ENCODE measurements at places on chromosomes 16 and 17.

DNA sequence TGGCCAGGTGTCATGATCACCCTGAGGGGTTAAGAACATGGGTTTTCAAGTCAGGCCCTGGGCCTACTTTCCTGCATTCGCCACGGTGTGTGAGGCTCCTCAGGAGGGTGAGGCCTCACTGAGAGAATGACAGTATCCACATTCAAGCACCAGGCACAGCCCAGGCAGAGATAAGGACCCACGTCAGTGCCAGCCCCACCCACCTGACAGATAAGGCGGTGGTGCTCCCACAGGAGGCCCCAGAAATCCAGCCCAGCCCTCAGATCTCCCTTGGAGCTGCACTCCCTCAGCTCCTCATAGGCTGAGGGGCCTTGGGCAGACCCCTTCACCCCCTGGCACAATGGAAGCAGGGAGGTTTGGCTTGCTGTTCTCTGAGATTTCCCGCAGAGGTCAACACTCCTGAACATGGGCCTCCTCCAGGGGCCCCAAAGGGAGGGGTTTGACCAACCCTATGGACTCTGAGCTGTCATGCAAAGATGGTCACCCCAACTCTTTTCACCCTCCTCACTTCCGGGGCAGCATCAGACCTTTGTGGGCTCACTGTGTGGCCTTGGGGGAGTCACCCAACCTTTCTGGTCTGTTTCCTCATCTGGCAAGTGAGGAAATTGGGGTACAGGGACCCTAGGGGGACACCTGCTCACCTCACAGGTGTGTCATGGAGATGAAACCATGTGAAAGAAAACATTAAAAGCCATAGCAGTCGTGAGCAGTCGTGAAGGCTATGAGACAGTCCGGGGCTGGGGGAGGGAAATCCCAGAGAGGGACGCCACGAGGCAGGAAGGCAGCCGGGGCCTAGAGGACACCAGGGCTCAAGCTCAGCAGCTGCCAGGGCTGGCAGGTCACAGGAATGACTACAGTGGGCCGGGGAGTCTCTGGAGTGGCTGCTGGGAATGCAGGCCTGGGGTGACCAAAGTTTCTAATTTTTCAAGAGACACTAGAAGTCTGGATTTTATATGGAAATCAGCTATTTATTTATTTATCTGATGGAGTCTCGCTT lies 15.4 kb downstream of the PLLP start:
- DNase-seq, result peak; percentile 60

GRCh38 chr16:81896902-81897301 lies 114.4 kb downstream of the SDR42E1 start:
- no peak for DNase-seq

- no peak for DNase-seq
These were observed 13.0 kb downstream of the MYBBP1A start for GRCh38 chr17:4542003-4542725.

DNA sequence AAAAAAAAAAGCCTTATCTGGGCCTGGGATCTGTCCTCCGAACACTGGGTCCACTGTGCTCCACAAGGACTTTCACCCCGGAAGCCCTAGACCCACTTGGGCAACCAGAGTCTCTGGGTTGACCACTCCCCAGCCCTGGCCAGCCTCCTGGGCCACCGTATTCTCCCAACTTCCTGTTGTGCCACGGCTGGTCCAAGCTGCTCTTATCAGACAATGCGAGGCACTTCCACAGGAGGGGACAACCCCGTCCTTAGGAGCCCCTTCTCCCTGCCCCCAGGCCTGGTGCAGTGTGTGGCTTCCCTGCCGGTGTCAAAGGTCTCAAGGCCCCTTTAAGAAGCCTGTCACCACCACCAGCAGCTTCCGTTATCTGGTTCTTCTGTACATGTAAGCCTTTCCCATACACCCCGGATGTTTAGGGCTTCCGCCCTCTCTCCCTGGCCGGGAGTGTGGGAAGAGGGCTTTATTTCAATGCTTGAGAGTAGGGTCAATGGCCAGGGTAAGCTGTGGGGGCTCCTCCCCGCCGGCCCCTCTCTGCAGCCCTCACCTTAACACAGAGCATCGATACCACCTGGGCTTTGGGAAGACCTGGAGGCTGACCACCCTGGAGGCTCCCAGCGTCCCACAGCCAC lies 313.0 kb downstream of the SEC14L1 start:
- no peak for DNase-seq

DNA sequence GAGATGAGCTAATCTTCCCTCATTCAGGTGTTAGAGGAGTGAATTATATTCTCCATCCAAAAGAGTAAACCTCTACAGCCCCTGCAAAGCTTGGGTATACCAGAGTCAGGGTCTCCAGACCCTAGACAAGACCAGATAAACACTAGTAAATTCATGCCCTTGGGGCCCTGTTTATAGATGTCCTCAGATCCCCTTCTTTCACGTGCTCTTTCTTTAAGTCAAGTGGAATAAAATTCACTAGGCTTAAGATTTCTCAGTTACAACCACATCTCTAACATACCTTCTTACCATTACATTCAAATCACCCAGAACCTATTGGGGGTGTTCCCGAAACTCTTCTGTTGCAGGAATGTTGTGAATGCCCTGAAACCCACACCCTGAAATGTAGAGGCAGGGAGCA lies 2.2 kb upstream of the C17orf58 start:
- no peak for DNase-seq

- DNase-seq, result peak; percentile 96
These were observed 100.9 kb downstream of the PARN start for GRCh38 chr16:14529010-14529669.

GRCh38 chr17:42287305-42287976 lies 857 bp upstream of the STAT5A start:
- DNase-seq, result no peak

GRCh38 chr17:52159246-52160135 lies 977 bp upstream of the CA10 start:
- no peak for DNase-seq

- DNase-seq, result no peak
These were observed 15.5 kb downstream of the HIC1 start for GRCh38 chr17:2070241-2071023.

GRCh38 chr16:53507464-53508179 lies 4.6 kb upstream of the AKTIP start:
- DNase-seq, result no peak

DNA sequence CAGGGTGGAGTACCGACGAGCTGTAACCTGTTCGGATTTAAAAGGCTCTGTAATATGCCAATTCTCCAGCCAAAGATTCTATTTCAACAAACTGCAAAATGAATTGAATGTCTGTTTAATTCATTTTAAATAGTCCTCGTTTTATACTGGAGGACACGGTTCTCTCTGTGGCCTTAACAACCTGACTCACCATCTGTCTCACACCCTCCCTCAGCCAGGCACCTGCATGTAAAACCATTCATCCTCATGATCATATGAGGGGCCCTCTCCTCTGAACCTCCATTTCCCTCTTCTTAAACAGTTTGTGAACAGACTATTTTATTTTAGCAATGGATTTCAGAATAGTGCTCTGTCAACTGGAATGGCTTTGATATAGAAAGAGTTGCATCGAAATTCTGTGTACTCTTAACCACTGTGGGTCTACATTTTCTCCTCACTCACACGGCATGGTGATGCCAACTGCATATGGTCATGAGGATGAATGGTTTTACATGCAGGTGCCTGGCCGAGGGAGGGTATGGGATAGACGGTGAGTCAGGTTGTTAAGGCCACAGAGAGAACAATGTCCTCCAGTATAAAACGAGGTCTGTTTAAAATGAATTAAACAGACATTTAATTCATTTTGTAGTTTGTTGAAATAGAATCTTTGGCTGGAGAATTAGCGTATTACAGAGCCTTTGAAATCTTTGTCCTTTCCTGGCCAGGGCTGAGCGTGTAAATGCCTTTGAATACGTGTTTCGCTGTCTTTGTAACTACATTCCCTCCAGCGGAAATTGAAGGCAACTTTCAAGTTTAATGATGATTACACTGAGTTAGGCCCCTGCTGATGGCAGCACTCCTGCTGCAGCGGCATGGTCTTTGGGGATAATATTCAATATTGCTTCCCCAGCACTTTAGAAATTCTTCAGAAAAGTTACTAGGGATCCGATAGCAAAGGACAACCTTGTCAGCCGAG lies 329.6 kb downstream of the SNX29 start:
- DNase-seq, result no peak

DNA sequence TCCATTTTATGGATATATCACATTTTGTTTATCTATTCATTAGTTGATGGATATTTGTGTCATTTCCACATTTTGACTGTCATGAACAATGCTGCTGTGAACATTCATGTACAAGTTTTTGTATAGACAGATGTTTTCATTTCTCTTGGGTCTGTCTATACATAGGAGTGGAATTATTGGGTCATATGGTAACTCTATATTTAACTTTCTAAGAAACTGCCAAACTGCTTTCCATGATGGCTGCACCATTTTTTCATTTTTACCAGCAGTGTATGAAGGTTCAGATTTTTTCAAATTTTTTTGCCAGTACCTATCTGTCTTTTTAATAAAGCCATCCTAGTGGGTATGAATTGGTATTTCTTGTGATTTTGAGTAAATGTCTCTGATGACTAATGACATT lies 15.5 kb downstream of the NFAT5 start:
- DNase-seq, result no peak

DNA sequence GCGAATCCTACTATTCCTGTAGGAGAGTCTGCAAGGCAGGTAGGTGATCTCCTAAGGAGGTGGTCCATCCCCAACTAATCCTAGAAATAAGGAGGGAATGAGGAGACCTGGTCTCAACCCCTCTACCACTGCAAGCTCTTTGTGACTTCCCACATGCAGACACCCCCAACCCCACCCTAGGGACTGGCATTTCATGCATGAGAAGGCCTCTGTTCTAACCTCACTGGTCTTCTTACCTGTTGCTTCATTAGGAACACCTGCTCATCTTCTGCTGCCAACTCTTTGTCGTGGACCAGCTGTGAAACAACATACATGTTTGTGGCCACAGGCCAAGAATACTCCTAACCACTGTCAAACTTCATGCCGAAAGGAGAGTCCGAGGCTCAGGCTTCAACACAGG lies 22.6 kb downstream of the DYNC1LI2 start:
- no peak for DNase-seq

- DNase-seq, result no peak
These were observed 5.2 kb downstream of the IL32 start for GRCh38 chr16:3070608-3071111.

DNA sequence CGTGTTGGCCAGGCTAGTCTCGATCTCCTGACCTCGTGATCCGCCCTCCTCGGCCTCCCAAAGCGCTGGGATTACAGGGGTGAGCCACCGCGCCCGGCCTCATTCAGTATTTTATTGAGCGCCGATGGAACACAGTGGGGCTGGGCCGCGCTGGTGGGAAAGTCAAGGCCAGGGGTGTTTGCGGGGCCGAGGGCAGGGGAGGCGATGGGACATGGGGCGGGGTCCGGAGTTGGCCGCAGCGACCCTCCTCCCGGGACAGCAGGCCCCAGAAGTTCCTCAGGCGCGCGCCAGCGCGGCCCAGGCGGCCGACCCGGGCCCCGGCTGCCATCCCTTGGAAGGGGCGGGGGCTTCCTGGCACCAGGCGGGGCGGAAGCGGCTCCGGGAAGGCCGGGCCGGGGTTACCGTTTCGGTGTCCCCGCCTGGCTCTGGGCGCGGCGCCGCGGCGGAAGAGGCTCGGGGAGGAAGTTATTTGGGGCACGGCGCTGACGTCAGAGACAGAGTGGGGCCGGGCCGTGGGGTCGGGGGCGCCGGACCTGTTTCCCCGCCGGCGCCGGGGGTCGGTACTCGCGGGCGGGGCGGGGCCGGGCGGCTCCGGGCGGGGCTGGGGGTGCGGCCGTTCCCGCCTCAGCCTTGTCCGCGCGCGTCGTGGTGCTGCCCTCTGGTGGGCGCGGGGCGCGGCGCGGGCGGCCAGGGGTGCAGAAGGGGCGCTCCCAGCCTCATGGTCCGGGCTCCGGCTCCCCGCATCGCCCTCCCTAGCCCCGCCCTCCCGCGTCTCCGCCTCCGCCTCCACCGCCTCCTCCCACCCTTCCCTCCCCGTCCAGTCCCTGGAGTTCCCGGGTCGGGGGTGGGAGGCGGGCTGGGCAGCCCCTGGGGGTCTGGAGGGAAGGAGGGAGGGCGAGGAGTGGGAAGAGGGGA lies 952 bp upstream of the PRSS27 start:
- DNase-seq, result peak; percentile 80

- peak; percentile 27 for DNase-seq
These were observed 59.4 kb downstream of the USP32 start for GRCh38 chr17:60332574-60332973.

DNA sequence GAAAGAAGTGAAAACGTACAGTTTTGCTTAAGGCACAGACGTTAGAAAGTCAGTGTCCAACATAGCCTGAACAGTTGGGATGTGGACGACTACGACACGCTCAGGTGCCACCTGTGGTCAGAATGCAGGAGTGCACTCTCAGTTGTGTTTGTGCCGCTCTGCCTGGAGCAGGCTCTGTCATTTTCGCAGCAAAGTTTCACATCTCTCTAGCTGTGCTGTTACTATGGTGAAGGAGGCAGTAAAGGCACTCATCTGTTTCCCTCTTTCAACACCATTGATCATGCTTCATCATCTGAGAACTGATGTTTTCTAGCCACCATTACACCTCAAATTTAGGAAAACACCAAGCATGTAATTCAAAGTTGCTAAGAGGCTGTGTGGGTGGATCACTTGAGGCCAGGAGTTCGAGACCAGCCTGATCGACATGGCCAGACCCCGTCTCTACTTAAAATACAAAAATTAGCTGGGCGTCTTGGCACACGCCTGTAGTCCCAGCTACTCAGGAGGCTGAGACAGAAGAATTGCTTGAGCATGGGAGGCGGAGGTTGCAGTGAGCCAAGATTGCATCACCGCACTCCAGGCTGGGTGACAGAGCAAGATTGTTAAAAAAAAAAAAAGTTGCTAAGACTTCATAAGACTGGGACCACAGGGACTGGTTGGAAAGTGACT lies 44.9 kb upstream of the DNAJA2 start:
- peak; percentile 22 for DNase-seq

DNA sequence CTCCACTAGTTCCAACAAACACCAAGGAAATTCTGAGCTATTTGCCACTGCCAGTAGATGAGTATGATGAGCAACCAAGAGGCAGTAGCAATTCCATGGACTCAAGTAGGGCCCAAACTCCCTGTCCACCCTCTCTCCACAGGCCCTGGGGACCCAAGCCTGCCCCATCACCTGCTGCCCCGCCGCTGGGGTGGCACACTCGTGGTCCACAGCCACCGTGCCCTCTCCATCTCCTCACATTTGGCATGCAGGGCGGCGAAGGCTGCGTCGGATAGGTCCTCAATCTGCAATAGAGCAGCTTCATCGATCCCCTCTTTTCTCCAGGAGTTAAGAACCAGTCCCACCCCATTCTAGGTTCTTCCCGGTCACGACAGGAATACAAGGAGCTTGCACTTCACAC lies 33.9 kb downstream of the STH start:
- DNase-seq, result no peak

- DNase-seq, result peak; percentile 78
These were observed 318.3 kb downstream of the PHKB start for GRCh38 chr16:47779201-47780016.

GRCh38 chr17:5592382-5592781 lies 8.1 kb upstream of the NLRP1 start:
- DNase-seq, result peak; percentile 63

- DNase-seq, result no peak
These were observed 7.1 kb downstream of the CHD9NB start for GRCh38 chr16:53045341-53046220.

Data from fibroblast of pulmonary artery (primary cell).